ENCODE measurements at places on chromosomes 5 and 9.
A peak's percentile ranks its signal among the peaks of the same experiment; 100 is the strongest.

GRCh38 chr5:56815658-56816545, 553 bp downstream of the MAP3K1 start:
- no peak for DNase-seq

DNA sequence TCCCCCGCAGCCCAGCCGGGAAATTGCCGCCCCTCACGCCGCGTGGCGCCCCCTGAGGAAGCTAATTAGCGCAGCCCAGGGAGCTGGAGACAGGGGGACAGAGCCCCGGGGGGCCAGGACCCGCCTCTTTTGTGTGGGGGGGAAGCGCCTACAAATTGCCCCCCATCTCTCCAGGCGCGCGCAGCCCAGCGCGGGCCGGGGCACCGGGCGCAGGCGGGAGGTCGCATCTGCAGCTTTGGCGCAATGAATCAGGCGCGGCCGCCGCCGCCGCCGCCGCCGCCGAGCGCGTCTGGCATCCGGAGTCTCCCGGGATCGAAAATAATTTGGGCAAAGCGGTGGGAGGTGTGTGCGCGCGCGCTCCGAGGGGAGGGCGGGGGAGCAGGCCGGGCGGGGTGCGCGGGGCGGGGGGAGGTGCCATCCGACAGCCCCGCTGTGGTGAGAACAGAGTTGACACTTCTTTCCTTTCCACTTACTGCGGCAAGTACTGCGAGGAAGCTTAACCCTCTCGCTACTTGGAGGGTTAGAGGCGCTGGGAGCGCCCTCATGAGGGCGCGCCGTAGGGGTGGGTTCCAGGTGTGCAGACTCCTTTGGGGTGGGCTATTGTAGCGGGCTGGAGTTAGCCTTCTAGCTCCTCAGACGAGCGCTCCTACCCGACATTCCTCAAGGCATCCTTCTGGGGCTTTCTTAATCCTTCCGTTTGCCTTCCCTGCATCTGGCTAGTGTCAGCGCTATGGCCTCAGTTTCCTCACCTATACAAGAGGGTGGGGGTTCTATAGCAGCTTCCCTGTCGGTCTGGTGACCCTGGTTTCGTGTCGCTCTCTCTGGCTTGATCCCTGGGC, 63.1 kb downstream of the CXXC5 start:
- DNase-seq: no peak

DNA sequence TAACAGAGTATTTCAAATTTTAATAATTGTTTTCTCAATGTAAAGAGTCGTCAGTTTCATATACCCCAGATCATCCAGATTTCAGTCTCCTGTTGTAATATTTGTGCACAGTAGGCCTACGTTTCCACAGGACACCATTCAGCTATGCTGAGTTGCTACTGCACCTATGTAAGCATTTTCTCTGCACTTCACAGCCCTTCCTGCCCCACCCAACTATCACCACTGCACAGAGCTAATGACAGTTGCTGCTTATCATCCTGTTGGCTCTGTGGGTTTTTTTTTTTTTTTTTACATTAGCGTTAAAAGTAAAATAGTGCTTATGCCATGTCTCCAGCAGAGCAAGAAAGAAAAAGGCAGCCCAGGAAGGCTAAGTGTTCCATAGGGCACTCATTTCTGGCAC, 5.9 kb upstream of the PRKACG start:
- DNase-seq: no peak

- DNase-seq: no peak
Observed at GRCh38 chr9:134518004-134518606, 123.5 kb upstream of the COL5A1 start.

DNA sequence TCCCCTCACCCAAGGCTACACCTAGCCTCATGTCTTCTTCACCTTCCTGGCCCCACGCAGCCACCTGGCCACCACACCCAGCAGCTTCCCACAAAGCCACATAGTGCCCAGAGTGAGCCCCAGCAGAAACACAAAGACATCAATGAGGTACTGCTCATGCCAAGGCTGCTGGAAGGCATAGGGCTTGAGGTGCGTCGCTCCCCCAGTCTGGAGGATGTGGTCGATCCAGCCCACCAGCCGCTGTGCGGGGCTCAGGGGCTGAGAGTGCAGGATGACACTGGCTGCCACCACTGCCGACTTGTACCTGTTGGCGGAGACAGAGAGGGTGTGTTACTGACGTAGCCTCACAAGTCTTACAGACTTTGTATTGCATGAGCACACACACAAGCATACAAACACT, 15.8 kb upstream of the CAPSL start:
- no peak for DNase-seq

- no peak for DNase-seq
Observed at GRCh38 chr9:70036641-70037040, 7.0 kb upstream of the MAMDC2 start.

- no peak for DNase-seq
Observed at GRCh38 chr9:78441396-78441795, 144.5 kb downstream of the PSAT1 start.

GRCh38 chr5:174935854-174936474, 211.6 kb downstream of the MSX2 start:
- peak; percentile 29 for DNase-seq

DNA sequence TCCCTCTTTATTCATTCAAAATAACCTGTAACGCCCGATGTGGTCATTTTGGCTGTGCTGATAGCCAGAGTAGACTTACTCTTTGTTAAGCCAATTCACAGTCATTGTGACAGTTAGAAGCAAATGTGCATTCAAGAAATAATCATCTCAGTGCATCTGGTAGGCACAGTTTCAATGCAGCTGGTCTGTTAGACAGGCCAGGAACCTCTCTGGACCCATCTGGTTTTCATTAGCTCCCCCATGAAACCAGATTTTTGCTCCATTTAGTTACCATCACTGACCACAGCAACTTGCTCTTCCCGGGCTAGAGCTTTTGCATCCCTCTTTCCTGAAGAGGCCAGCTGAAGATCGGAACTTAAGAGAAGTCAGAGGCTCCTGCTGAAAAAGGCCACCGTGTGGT, 284.2 kb downstream of the NSG2 start:
- DNase-seq: peak; percentile 91

GRCh38 chr5:10702040-10702629, 58.9 kb downstream of the DAP start:
- DNase-seq: no peak
